ENCODE measurements at places on chromosomes 2 and 18. TPM values are rescaled to one million over a fixed set of nuclear protein-coding genes. Genes with fewer than 3 reads are reported as not detected.

DNA sequence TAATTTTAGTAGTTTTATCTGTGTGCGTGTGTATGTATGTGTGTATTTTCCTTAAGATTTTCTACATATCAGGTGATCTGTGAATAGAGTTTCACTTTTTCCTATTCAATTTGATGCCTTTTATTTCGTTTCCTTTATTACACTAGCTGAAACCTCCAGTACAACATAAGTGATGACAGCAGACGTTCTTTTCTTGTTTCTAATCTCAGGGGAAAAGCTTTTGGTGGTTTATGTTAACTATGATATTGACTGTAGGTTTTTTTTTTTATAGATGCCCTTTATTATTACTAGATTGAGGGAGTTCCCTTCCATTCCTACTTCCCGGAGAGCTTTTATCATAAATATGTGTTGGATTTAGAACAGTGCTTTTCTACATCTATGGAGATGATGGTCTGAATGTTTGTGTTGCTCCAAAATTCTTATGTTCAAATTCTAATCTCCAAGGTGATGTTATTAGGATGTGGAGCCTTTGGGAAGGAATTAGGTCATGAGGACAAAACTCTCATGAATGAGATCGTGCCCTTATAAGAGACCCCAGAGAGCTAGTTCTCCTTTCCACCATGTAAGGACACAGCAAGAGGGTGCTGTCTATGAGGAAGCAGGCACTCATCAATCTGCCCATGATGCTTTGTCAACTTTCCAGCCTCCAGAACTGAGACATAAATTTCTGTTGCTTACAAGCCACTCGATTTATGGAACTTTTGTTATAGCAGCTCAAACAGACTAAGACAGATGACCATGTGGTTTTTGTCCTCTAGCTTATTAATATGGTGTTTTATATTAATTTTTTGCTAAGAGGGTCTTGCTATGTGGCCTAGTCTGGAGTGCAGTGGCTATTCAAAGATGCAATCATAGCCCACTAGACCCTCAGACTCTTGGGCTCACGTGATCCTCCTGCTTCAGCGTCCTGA, 5.9 kb upstream of the RHBDD1 start:
- DNase-seq: no peak

DNA sequence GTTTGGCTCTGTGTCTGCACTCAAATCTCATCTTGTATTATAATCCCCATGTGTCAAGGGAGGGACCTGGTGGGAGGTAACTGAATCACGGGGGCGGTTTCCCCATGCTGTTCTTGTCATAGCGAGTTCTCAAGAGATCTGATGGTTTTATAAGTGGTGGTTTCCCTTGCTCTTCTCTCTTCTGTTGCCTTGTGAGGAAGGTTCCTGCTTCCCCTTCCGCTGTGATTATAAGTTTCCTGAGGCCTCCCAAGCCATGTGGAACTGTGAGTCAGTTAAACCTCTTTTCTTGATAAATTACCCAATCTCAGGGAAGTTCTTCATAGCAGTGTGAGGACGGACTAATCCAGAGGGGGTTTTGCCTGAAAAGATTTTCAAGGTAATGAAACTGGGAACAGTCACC, 245.4 kb downstream of the GALR1 start:
- DNase-seq: no peak

DNA sequence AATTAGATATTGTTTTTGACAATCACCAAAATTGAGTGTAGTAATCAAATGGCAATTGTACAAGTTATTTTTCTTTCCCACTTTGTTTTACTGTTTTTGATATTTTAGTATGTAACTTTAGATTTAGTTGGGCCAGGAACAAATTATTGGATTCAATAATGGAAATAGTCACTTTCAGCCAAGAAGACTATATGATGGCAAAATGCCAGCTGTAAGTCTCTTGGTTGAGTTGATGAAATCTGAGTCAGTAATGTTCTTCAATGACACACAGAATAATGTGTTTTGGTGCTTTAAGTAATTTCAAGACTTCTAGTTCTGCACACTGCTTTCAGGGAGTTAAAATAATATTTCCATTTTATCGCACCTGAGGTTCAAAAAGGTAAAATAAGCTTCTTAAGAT, 2022.0 kb upstream of the CELF4 start:
- DNase-seq: no peak

DNA sequence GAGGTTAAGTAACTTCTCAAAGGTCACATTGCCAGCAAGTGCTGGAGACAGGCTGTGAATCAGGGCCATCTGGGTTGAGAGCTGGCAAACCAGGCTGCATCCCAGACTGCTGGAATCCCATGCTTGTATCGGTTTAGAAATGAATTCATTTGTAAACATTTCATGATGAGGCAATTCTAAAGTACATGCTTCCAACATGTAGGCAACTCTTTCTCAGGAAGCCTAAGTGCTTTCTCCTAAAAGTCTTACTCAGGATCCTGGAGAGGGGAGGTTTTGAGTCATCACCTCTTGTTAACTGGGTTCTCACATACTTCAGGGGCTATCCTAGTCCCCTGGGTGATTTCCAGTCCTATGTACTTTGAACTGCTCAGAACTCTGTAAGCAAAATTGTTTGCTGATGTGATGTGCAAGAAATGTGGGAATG, 416.5 kb downstream of the MEIS1 start:
- no peak for DNase-seq

DNA sequence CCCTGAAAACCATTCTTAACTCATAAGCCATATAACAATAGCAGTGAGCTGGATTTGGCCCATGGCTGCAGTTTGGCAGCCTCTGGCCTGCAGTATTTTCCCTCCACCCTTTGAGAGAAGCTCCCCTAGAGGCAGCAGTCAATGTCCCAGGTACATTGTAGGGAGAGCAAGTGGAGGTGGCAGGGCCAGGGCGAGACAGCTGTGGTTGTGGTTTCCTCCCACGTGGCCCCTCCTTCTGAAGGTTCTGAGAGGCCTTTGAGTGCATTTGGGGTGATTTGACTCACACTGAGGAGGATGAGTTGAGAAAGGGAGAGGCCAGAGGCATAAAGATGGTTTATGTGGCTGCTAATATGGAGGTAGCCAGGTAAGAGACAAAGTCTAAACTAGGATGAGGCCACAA, 45.5 kb upstream of the LDAH start:
- DNase-seq: peak; percentile 86

- DNase-seq: no peak
These were observed 99.3 kb upstream of the SOX11 start for GRCh38 chr2:5592916-5593315.

The PCGF1 gene
- total RNA-seq: 17.0 TPM

GRCh38 chr2:37912056-37912455, 13.0 kb upstream of the RMDN2 start:
- DNase-seq: no peak

GRCh38 chr2:8750221-8750620, 68.4 kb downstream of the ID2 start:
- no peak for DNase-seq

The TDRD15 gene
- not detected for total RNA-seq
